SJCRH30 (cell line): ENCODE measurements at places on chromosomes 3 and 15. TPM values are rescaled to one million over a fixed set of nuclear protein-coding genes. Genes with fewer than 3 reads are reported as not detected.
A peak's percentile ranks its signal among the peaks of the same experiment; 100 is the strongest.

DNA sequence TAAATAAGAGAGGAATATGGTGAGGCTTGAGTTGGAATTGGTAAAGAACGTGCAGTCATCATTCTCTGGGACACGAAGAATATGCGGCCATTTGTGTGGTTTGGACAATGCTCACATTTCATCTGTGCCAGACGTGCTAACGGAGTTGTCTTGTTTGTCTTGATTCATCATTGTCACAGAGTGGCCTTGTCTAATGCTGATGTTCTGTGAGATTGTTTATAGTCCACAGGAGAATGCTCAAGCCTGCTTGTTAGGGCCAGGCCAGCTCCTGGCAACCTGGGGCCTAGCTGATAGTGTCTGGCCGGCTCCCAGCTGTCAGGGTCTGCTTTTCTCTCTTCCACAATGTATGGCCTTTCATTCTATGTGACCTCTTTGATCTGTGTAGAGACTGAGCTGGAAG is 384.7 kb downstream of the EDEM1 start:
- DNase-seq, result no peak

- DNase-seq, result no peak
Observed at GRCh38 chr3:128800241-128801187, 74.5 kb downstream of the RAB7A start.

DNA sequence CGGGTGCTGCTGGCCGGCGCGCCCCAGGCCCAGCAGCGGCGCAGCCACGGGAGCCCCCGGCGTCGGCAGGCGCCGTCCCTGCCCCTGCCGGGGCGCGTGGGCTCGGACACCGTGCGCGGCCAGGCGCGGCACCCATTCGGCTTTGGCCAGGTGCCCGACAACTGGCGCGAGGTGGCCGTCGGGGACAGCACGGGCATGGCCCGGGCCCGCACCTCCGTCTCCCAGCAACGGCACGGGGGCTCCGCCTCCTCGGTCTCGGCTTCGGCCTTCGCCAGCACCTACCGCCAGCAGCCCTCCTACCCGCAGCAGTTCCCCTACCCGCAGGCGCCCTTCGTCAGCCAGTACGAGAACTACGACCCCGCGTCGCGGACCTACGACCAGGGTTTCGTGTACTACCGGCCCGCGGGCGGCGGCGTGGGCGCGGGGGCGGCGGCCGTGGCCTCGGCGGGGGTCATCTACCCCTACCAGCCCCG is 777 bp downstream of the LOXL1 start:
- DNase-seq, result peak; percentile 49

GRCh38 chr3:168933614-168934013 is 729.9 kb downstream of the MECOM start:
- DNase-seq, result no peak

DNA sequence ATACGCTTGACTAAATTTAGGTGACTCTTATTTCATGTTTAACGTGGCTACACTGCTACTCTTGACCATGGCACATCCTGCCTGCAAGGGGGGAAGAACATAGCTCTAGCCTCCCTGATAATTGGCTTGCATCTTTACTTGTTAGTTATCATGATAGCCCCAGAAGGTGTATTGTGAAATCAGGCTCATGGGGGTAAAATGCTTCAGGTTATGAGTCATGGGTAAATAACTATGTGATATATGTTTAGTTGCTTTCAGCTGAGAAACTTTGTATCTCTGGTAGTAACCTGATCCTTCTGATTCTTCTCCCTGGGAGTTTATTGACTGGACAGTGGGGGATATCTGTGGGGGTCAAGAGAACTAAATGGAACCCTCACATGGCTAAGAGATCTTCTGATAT is 660.8 kb upstream of the UBE2E2 start:
- DNase-seq, result no peak

Gene MNS1
- 8.2 and 10.6 TPM in 2 replicates for total RNA-seq

- no peak for DNase-seq
Observed at GRCh38 chr15:52652984-52653383, 26.2 kb downstream of the ATOSA start.

DNA sequence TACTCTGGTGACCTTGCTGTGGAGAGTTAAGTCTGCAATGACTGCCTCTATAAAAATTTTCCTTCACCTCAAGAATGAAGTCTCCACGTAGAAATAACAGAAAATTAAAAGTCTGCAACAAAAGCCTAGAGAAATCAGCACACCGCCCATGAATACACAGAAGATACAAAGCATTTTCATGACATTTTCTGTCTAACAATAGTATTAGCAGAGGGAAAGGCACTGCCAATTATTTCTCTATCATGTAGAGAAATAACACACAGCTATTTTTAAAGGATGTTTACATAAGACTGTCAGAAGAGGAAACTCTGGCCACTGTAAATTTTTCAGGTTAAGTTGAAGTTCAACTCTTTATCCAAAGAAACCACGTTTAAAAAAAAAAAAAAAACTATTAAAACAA is 80.8 kb downstream of the GSK3B start:
- DNase-seq, result no peak

GRCh38 chr15:67100801-67101581 is 35.6 kb downstream of the SMAD3 start:
- DNase-seq, result no peak

- no peak for DNase-seq
Observed at GRCh38 chr3:169083163-169083562, 580.3 kb downstream of the MECOM start.
